ENCODE measurements at places on chromosomes 6 and 20.

DNA sequence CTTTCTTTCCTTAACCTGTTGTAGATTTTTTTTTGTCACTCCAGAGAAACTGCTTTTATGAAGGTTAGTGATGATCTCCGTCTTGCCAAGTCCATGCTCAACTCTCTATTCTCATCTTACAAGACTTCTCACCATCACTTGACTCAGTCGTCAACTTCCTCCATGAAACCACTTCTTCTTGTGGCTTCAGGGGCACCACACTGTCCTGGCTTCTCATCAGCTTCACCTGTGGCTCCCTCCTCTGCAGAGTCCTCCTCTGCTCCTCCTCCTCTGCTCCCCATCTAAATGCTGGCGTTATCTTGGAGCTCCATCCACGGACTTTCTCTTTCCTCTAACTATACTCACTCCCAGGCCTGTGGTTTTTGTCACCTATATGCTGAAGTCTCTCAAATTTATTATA lies 187.5 kb downstream of the BACH2 start:
- DNase-seq = no peak

- DNase-seq = no peak
These were observed 167.4 kb downstream of the ZMYND8 start for GRCh38 chr20:47189060-47189459.

- no peak for DNase-seq
These were observed 113.1 kb downstream of the C6orf58 start for GRCh38 chr6:127690092-127690491.

DNA sequence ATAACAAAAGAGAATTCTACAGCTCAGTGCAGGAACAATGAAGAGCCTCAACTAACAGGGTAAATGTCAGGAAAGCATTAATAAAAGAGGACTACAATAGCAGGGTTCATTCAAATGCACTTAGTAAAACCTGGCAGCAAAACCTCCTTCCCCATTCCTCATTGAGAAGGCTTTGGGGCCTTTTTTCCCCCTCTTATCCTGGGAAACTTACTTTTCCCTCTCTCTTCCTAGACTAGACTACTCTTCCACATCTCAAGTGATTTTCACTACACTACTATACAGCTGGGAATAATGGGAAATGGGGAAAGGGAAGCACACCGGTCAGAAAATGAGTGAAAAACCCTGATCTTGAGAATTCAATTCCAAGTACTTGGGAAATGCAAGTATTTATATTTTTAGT lies 10.1 kb downstream of the ROMO1 start:
- DNase-seq = no peak

DNA sequence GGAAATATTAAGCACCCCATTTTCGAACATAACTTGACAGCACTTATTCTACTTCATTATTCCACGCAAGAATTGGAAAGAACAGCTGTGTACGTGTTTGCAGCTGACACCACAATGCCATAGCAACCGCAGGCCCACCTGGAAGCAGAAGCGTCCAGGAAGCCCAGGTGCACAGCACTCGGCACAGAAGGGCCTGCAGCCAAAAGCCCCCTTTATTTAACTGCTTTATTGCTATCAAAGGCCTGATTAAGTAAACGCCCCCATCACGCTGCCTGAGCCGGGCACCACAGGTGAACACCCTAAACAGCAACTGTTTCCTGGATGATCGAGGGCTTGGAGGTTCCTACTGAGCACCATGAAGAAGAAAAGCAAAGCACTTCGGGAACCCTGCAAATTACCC lies 6.3 kb downstream of the TAF4 start:
- DNase-seq = no peak

GRCh38 chr20:47258745-47259695 lies 97.5 kb downstream of the ZMYND8 start:
- DNase-seq = no peak

GRCh38 chr20:24598346-24598745 lies 128.9 kb downstream of the SYNDIG1 start:
- DNase-seq = no peak

GRCh38 chr6:99178168-99178567 lies 171.3 kb downstream of the FAXC start:
- DNase-seq = no peak

DNA sequence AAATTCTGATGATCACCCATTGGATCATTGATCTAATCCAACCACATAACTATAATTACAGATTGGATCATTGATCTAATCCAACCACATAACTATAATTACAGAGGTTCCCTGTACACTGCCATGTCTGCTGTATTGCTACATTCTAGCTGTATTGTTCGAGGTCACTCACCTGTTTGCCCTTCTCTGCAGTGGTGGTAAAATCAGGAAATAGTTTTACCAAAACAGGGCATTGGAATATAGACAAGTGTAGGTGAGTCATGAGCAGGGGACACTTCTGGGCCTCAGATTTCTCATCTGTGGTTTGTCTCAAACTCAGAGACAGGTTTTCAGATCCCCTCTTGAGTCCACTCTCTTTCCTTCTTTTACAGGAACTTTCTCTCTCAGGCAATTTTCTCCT lies 9.0 kb upstream of the AFDN start:
- no peak for DNase-seq

DNA sequence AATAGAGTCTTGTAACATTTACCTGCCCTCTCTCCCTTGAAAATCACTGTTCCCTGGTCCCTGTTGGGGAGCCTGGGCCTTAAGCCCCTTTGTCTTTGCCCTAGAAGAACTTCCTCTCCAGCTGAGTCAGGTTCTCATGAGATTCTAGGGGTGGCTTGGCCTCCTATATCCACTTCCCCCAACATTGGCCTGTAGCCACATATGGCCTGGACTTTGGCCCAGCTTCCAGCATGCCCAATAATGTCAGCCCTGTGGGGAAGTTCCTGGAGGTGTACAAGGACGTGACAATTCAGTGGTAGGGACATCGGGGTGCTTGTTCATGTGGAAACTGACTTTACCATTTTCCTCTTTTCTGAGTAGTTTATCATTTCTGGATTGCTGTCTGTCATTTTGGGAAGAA lies 17.2 kb upstream of the MAS1L start:
- DNase-seq = no peak

DNA sequence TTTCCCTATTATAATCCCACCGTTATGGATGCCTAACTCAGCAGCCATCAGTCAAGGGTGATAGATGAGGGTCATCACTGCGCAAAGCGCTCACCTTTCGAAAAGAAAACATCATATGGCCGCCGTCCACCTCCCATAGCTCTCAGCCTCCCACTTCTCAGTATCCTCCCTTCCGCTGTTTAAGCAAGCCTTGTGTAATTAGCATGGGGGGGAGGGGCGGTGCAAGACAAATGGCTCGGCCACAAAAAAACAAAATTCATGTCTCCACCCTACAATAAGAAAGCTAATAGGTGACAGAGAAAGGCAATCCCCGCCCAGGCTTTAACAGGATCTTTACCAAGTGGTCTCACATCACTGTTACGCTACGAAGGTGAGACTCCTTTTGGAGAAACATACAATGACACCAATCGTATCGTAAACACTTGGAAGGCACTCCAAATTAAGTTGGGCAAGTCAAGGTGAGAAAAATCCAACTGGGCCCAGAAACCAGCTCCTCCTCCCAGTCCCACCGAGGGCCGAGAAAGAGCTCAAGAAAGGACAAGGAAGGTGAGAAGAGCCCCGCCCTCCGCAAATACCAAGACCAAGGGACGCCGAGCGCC lies 645 bp downstream of the DDX39B start:
- DNase-seq = peak; percentile 50

DNA sequence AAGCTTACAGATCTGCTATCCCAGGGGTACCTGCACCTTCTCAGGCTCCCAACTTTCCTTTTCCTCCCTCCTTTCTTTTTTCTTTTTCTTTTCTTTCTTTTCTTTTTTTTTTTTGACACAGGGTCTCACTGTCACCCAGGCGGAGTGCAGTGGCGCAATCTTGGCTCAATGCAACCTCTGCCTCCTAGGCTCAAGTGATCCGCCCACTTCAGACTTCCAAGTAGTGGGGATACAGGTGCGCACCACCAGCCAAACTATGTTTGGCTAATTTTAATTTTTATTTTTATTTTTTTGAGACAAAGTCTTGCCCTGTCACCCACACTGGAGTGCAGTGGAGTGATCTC lies 36.0 kb downstream of the PIM1 start:
- no peak for DNase-seq

DNA sequence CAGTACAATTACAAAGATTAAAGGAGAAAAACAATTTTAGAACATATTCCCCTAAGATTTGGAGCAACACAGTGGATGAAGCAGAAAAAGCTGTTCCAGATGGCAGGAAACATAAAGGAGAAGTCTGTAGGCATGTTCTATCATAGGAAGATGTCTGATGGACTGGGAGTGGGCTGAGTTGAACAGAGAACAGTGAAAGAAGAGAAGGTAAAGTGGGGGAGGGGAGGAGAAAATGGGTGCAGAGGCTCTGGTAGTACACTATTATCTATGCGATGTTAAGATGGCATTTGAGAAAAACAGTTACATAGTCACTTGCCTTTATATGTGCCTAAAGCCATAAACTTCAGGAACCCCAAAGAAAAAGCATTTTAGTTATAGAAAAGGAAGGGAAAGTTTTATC lies 4.2 kb upstream of the PHIP start:
- no peak for DNase-seq

DNA sequence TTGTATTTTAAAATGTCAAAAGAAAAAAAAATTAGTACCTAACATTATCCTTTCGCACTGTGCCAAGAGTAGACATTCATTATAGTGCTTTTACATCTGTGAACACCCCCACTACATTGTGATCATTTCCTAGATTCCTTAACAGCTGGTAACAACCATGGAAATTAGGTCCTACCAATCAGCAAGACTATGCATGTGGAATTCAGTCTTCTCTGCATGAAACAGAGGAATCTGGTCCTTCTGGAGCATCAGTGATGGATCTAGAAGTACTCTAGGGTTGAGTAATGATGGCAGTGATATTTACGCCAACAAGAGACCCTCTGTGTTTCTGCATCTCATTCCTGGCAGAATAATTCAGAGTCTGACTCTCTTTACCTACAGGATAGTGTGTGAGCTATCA lies 9.4 kb downstream of the OR12D1 start:
- no peak for DNase-seq

GRCh38 chr6:31452859-31453258 lies 45.1 kb upstream of the MICB start:
- no peak for DNase-seq

GRCh38 chr6:133956416-133957049 lies 3.5 kb downstream of the TBPL1 start:
- no peak for DNase-seq

GRCh38 chr20:17518339-17519052 lies 12.7 kb downstream of the BFSP1 start:
- no peak for DNase-seq

- DNase-seq = no peak
These were observed 255.0 kb upstream of the HTR1E start for GRCh38 chr6:86682297-86682696.

DNA sequence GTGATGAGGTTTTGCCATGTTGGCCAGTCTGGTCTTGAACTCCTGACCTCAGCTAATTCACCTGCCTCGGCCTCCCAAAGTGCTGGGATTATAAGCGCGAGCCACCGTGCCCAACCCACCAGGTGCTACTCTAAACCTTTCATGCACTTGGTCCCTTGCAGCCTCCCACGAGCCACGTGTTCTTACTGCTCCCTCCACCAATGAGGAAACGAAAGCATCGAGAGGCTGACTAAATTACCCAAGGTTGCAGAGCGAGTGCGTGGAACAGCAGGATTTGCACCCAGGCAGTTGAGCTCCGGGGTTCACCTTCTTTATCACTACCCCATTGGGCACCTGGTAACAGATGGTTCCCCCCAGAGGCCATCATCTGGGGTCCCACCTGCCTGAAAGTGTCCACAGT lies 208.3 kb downstream of the LY86 start:
- DNase-seq = no peak

Data from stimulated activated CD8-positive, alpha-beta memory T cell treated with anti-CD3 and anti-CD28 coated beads, Interleukin-7, amount 100 ng/mL, for 24 hours (primary cell).